RKO (cell line): ENCODE measurements at places on chromosomes 4 and X.
A peak's percentile ranks its signal among the peaks of the same experiment; 100 is the strongest.

DNA sequence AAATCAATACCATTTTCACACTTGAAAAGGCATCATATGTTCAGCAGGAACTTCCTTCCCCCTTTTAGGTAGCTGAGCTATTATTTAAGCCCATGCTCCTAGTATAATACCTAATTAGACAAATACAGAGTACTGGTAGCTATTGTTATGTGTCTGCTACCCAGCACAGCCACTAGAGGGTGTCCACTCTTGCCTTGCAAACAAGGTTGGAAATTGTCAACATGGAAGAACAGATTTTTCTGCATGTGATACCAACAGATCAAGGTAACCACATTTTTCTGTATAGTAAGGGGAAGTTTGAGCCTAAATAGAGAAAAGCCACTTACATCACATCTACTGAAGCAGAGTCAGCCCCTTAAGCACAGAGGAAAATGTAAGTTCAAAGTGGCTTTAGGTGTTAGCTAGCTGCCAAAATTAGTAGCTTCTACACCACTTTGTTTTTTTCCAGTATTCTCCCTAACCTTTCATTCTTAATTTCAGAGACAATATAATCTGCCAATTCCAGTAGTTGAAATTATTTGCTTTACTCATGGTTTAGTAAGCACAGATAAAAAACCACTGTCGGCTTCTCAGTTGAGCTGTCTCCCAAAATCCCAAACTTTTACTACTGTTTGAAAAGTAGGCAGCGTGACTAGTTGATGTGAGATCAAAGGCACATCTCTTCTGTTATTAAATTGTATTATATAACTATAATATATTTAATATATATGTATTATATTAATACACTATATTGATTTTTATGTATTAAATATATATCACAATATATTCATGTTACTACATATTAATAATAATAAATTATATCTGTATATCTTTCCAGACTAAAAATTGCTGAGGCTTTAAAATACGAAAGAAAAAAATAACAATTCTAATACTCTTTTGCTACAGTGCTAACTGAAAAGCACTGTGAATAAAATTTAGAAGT is 38.2 kb downstream of the EDNRA start:
- DNase-seq, result peak; percentile 76

GRCh38 chr4:6405397-6405706 is 67.1 kb downstream of the PPP2R2C start:
- no peak for DNase-seq

- no peak for DNase-seq
Observed at GRCh38 chr4:132276989-132277388, 872.1 kb upstream of the PCDH10 start.

DNA sequence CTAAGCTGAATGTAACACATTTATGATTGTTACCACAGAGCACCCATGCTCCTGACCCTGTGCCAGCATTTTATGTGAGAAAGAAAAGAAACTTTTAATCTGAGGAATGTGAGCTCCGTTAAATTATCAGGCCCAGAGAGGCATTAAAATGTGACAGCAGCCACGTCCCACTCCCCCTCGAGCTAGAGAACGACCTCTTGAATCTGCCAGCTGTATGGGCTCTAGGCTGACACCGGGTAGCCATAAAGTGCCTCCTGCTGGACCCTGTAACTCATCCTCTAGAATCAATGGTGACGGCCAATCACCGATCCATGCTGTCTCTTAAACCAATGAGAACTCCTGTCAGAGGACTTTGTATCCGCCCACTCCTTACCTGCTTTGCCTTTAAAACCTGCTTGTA is 110.2 kb upstream of the ADRA2C start:
- DNase-seq, result no peak

GRCh38 chrX:46039526-46039925 is 505.7 kb downstream of the ZNF674 start:
- DNase-seq, result no peak

DNA sequence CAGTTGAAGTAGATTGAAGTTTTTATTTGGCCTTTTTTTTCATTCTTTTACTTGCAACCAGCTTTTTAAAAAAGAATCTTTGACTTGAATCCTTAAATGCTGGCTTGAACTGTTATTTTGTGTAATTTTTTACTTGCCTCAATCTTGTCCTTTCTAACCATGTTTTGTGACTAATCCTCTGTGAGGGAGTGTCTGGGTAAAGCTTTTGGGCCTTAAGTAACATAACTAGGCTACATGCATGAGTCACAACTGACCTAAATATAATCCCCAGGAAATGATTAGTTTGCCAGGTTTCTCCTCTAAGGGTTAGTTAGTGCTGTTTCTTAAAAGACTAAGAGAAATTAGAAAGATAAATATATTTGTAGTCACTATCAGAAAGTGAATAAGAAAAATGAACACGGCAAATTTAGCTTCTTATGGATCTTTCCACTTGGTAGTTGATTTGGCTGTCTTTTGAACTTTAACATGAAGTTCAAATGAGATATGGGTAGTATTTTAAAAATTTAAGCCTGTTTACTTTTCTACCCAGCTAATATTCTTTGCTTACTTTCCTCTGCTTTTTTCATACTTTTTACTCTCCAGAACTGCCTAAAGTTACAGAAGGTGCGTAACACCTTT is 13.0 kb downstream of the EXOC1 start:
- peak; percentile 97 for DNase-seq
